Cortex of kidney (tissue), 1 donor: ENCODE measurements at places on chromosomes 7 and 10.

GRCh38 chr10:89242345-89242684 is 9.3 kb downstream of the LIPA start:
- DNase-seq = no peak

- no peak for DNase-seq
Measured at GRCh38 chr10:79017882-79018520, 50.8 kb upstream of the ZMIZ1 start.

GRCh38 chr7:106060394-106060920 is 51.7 kb downstream of the SYPL1 start:
- no peak for DNase-seq

DNA sequence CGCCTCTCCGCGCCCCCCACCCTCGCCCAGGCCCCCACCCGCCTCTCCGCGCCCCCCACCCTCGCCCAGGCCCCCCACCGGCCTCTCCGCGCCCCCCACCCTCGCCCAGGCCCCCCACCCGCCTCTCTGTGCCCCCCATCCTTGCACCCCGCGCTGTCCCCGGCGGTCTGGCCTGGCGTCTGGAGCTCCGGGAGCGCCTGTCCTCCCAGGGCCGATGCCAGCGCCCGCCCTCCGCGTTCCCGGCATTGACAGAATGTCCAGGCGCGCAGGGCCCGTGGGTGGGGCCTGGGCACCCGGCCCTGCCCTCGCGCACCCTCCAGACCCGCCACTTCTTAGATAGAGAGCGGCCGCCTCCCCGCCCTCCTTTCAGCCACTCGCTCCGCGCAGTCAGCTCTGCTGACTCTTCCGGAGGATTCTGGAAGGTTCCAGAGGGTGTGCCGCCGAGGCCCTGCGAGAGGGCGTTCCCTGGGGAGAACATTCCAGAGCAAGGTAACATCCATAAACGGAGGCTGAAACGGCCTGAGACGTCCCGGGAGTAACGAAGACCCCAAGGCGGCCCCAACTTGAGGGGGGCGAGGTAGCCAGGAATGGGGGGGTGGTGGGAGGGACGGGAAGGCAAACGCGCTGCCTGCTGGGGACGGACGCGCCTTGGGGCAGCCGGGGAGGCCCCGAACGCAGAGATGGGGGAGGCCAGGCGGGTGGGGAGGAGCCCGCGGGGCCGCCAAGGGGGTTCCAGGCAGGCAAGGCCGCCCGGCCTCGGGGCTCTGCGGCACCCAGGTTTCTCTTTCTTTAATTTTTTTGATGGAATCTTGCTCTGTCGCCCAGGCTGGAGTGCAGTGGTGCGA is 117.8 kb downstream of the DYNC2I1 start:
- DNase-seq = no peak

GRCh38 chr7:81162234-81162633 is 243.4 kb upstream of the SEMA3C start:
- DNase-seq = no peak

GRCh38 chr7:107353701-107354100 is 116.2 kb upstream of the GPR22 start:
- DNase-seq = no peak

- no peak for DNase-seq
Measured at GRCh38 chr10:22341190-22341925, 3.9 kb upstream of the SPAG6 start.

GRCh38 chr7:135194494-135195095 is 16.7 kb downstream of the WDR91 start:
- DNase-seq = no peak

- no peak for DNase-seq
Measured at GRCh38 chr7:124881981-124882380, 47.6 kb downstream of the POT1 start.

- no peak for DNase-seq
Measured at GRCh38 chr10:92183199-92183598, 107.7 kb downstream of the CPEB3 start.
